ENCODE measurements at places on chromosomes 16 and 17.

GRCh38 chr17:61376931-61377838 is 22.5 kb upstream of the TBX2 start:
- DNase-seq: no peak

- DNase-seq: no peak
Measured at GRCh38 chr16:70611224-70611598, 35.1 kb upstream of the IL34 start.

DNA sequence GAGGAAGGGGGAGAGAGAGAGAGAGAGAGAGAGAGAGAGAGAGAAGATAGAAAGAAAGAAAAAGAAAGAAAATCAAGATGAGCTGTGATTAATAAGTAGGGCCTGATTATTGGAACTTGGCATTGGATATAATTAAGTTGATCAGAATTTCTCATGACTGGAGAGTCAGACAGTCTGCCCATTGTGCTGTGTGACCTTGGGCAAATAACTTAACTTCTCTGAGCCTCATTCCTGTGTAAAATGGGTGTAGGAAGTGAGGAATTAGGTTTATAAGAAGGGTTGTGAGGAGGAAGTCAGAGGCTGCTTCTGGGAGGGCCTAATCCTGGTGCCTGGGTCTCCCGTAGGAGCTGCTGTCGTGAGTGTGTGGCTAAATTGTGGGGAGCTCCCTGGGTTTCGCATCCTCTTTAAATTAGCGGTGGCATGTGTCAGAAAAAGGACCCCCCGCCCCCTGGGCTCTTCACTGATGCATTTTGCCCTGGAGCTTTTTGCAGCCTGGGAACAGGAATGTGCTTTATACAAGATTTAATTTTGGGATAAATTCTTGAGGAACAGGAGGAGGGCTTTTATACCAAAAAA is 76.0 kb downstream of the CMIP start:
- DNase-seq: no peak

GRCh38 chr16:30349675-30350074 is 5.4 kb downstream of the CD2BP2 start:
- no peak for DNase-seq

DNA sequence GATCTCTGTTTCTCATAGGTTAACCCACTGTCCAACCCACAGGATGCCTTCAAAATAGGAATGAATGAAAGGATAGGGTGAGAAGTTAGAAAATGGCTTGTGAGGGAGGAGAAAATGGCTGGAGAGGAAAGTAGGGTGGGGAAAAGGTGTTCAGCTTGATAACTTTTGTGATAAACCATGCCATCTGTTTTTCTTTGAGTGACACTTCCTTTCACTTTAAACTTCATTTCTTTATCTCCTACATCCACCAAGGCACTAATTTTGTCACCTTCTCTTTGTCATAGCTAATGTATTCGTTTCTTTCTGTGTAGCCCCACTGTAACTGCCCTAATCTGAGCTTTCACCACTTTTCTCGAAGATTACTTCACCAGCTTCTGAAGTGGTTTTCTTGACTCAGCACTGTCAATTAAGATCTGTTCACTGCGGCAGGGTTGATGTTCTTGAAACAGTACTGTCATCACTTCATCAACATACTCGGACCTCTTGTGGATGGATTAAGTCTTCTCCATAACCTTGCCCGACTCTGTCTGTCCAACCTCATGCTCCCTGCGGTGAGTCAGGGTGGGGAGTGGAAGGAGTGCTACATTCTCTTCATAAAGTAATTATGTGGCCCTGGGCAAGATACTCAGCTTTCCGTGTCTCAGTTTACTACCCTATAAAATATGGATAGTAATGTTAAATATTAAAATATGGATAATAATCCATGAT is 5.5 kb upstream of the KRT10 start:
- no peak for DNase-seq

- DNase-seq: peak; percentile 75
Measured at GRCh38 chr17:35082073-35082657, 18.7 kb upstream of the RFFL start.

GRCh38 chr16:9761870-9762269 is 420.4 kb downstream of the GRIN2A start:
- DNase-seq: no peak

DNA sequence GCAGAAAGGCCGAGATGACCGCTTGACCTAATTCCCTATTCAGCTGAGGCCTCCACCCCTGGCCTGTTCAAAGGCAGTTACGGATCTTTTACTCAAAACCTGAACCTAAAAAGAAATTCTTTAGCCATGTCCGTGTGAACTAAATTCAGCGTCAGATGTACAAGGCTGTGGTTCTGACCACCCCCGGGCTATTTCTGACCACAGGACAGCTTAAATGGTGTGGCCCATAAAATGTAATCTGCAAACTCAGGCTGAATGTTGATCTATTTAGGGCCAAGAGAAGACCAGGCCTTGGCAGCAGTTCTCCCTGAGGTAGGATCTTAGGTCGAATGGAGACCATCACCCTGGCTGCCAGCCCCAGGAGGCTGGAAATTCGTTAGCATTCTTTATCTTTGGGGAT is 485.5 kb downstream of the WWOX start:
- no peak for DNase-seq

DNA sequence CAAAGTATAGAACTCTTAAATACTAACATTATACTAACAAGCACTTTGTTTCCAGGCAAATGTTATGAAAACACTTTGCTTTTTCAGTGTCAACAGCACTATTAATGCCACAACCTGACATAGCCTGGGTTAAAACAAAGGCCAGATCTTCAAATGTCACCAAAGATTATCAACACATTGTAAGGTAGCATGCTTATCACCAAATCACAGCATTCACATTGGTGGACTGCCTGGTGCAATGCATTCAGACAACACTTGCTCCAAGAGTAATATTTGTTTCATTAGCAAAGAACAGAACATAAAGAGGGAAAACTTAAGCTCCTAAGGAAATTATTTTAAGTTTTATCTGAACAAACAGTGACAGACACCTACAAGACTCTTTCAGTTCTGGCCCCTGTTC is 1361.2 kb downstream of the CDH8 start:
- DNase-seq: no peak

GRCh38 chr17:39729280-39729851 is 966 bp downstream of the MIEN1 start:
- no peak for DNase-seq

DNA sequence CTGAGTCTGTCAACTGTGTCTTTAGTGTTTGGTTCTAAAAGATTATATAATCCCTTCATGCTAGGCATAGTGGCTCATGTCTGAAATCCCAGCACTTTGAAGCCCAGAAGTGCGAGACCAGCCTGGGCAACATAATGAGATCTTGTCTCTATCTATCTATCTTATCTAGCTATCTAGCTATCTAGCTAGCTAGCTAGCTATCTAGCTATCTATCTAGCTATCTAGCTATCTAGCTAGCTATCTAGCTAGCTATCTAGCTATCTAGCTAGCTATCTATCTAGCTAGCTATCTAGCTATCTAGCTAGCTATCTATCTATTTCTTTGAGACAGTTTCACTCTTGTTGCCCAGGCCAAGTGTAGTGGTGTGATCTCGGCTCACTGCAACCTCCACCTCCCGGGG is 43.8 kb downstream of the SPAG9 start:
- DNase-seq: no peak

DNA sequence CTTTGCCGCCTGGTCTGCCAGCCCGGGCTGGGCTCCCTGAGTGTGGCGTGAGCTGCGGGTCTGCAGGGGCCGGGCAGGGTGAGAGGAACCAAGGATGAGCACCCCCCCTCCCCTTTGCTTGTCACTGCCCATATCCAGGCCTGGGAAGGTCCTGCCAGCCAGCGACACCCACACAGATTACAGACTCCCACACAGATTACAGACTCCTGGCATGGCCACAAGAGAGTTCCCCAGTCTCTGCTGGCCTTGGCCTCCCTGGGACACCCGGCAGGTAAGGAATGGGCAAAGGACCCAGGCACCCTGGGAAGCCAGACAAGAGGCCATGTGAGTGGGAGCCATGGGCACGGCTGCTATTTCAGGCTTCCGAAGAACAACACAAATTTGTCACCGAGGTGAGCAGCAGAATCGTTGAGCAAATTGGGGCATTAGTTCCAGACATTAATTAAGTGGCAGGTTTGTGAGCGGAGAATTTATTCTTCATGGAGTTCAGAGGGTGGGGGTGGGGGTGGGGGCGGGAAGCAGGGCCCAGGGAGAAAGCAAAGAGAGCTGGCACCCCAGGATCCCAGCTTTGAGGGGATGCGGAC is 41.4 kb downstream of the SRCIN1 start:
- DNase-seq: no peak

GRCh38 chr16:25012525-25012991 is 2.6 kb downstream of the ARHGAP17 start:
- DNase-seq: no peak

DNA sequence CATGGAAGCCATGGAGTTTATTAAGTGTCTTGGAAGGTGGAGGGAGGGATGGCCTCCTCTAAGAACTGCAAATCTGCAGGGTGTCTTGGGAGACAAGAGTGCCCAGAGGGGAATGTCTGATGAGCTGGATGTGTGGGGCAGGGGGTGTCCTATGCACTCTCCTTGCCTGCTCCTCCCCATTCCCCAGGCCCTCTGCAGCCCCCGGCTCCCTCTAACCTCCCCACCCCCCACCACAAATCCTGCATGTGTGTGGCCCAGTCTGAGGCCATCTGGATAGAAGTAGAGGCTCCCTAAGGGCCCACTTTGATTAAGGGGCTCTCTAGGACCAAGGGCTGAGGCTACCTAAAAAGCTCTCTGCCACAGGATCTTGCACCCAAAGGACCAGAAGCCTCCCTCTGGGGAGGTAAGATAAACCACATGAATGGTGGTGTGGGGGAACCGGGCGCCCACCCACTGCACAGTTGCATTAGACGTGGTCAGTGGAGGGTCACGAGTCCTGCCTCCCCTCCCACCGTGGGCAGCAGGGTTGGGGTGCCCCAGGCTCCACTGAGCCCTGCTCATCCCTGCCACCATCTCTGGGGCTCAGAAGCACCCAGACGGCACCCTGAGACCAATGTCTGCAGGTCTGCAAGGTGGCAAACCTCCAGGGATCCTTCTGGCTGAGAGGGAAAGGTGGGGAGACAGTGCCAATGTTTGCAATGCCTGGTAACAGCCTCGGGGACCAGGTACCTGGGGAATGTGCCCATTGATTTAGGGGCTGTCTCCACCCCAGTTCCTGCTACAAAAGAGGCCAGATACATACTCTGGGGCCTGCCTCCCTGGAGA is 618 bp downstream of the AANAT start:
- no peak for DNase-seq

- no peak for DNase-seq
Measured at GRCh38 chr17:57498443-57498842, 242.1 kb downstream of the MSI2 start.

DNA sequence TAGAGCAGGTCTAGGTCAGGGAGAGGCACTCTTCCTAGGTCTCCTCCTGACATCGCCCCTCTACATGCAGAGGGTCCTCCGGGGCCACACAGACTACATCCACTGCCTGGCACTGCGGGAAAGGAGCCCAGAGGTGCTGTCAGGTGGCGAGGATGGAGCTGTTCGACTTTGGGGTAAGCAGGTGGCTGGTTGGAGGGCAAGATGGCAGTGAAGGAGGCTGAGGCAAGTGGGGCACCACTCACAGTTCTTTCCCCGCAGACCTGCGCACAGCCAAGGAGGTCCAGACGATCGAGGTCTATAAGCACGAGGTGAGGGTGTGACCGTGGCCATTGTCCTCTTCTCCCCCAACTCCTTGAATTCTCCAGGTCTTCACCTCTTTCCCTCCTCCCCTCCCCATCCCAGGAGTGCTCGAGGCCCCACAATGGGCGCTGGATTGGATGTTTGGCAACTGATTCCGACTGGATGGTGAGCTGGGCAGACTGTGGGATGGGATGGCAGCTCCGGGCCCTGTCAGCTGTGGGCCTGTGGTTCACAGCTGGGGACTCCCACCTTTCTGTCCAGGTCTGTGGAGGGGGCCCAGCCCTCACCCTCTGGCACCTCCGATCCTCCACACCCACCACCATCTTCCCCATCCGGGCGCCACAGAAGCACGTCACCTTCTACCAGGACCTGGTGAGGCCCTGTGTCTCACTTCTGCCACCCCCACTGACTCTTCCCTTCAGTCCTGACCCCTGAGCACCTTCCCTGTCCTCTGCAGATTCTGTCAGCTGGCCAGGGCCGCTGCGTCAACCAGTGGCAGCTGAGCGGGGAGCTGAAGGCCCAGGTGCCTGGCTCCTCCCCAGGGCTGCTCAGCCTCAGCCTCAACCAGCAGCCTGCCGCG is 3.0 kb downstream of the THOC6 start:
- no peak for DNase-seq

Data from kidney glomerular epithelial cell (primary cell).